ENCODE measurements at places on chromosomes 5 and 9. TPM values are rescaled to one million over a fixed set of nuclear protein-coding genes. Genes with fewer than 3 reads are reported as not detected.
A peak's percentile ranks its signal among the peaks of the same experiment; 100 is the strongest.

MLANA gene
- 0.05 TPM for total RNA-seq

THBS4 gene
- total RNA-seq = 0.28 TPM

CARD6 gene
- 2.5 TPM for total RNA-seq

LVRN gene
- total RNA-seq = 0.17 TPM

MYOT gene
- total RNA-seq = 1.3 TPM

SLC6A19 gene
- total RNA-seq = 1.5 TPM

SPAAR gene
- 2.4 TPM for total RNA-seq

PNPLA7 gene
- total RNA-seq = 0.75 TPM

KIF4B gene
- 0.17 TPM for total RNA-seq

FST gene
- total RNA-seq = 5.6 TPM

NEURL1B gene
- total RNA-seq = 4.8 TPM

BOD1 gene
- 16.0 TPM for total RNA-seq

PCDHA1 gene
- not detected for total RNA-seq

- H3K4me3 ChIP-seq = no peak overlapping the region
- DNase-seq = no peak
- H3K4me1 ChIP-seq = no peaks in the 10 kb centered on the region
These were observed 251.1 kb downstream of the BNC2 start for GRCh38 chr9:16619402-16619801.

- H3K36me3 ChIP-seq = no peaks in the 10 kb centered on the region
- no peak overlapping the region for H3K4me3 ChIP-seq
- no peaks in the 10 kb centered on the region for H3K4me1 ChIP-seq
- H3K27me3 ChIP-seq = no peaks in the 10 kb centered on the region
- no peak overlapping the region for H3K27ac ChIP-seq
These were observed 174.6 kb downstream of the GDNF start for GRCh38 chr5:37665272-37665671.

DNA sequence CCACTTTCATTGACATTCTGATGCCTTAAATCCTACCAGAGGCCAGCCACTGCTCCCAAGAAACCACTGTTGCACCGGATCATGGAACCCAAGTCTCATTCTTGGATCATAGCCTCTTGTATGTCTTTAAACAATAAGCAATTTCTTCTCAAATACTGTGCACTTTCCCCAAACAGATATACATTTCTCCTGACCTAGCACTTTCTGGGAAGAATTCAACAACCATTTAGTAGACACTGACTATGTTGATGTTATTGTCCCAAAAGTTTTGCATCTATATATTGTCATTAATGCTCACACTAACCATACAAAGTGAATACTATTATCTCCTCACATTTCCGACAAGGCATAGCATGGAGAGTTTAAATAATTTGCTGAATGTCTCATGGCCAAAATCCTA is 123.3 kb downstream of the GNAQ start:
- peaks cover 3% of the 10 kb centered on the region for H3K4me1 ChIP-seq
- H3K36me3 ChIP-seq = no peaks in the 10 kb centered on the region
- no peaks in the 10 kb centered on the region for H3K27me3 ChIP-seq
- H3K27ac ChIP-seq = no peak overlapping the region
- H3K4me3 ChIP-seq = no peak overlapping the region

DNA sequence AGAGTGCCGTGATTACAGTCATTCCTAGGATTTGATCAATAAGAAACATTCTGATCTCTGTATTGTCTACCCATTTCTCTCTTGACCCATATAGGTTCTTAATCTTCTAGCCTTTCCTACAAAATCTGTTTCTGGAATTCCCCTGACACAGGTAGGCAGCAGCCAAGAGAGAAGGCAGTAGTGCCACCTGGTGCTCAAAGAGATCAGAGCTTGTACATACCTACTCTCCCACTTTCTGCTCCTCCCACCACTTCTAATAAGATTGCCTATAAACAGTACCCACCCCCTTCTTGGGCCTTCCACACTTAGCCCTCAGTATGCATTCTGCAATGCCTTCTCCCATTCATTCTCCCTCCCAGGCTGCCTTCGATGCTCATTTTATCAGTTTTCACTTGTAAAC is 117.4 kb upstream of the RORB start:
- no peak overlapping the region for H3K4me3 ChIP-seq
- H3K36me3 ChIP-seq = no peaks in the 10 kb centered on the region
- no peak overlapping the region for H3K27ac ChIP-seq

GRCh38 chr5:129363991-129364390 is 96.1 kb upstream of the ADAMTS19 start:
- H3K27ac ChIP-seq = no peak overlapping the region
- no peaks in the 10 kb centered on the region for H3K4me1 ChIP-seq
- no peaks in the 10 kb centered on the region for H3K27me3 ChIP-seq
- no peak for DNase-seq

DNA sequence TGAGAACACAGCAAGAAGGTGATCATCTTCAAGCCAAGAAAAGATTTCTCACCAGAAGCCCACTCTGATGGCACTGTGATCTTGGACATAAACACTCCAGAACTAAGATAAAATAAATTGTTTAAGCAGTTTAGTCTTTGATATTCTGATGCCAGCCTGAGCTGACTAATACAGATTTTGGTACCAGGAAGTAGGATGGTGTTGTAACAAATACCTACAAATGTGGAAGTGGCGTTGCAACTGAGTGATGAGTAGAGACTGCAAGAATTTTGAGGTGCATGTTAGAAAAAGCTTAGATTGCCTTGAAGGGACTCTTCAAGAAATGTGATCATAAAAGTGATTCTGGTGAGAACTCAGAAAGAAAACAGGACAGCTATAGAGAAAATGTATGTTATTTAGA is 592.4 kb upstream of the DAB2 start:
- no peaks in the 10 kb centered on the region for H3K4me1 ChIP-seq
- no peak overlapping the region for H3K4me3 ChIP-seq
- no peak for DNase-seq
- no peak overlapping the region for H3K27ac ChIP-seq

GRCh38 chr9:121785673-121786542 is 134.5 kb downstream of the DAB2IP start:
- no peaks in the 10 kb centered on the region for H3K4me1 ChIP-seq
- H3K27ac ChIP-seq = no peak overlapping the region

DNA sequence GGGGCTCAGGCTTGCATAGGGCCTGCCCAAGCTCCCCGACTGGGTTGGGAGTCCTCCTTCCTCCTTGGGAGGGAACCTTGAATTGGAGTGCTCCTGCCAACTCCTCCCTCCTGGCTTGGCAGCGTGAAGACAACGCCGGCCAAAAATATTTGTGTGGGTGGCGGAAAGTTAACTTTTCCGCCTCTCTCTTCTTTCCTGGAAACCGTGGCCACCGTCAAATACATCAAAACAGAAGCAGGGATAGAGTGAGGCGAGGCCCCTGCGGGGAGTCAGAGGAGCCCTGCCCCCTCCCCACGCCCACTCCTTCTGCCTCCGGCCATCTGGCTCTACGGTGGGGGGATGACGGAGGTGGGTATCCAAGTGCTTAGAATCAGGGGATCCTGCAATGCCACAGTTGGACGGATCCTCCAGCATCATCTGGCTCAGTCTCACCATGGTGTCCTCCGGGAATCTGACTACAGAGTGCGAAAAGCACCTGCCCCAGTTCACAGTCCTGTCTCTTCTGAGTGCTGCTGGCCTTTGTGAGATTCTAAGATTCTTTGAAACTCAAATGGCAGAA is 25.2 kb upstream of the SYNPO start:
- no peaks in the 10 kb centered on the region for H3K27me3 ChIP-seq
- no peak for DNase-seq
- peaks cover 81% of the 10 kb centered on the region for H3K4me1 ChIP-seq
- H3K27ac ChIP-seq = peak overlapping the region; percentile 80
- H3K4me3 ChIP-seq = no peak overlapping the region

GRCh38 chr5:51273871-51274270 is 109.4 kb upstream of the ISL1 start:
- no peak overlapping the region for H3K27ac ChIP-seq
- H3K4me3 ChIP-seq = no peak overlapping the region
- no peak for DNase-seq

DNA sequence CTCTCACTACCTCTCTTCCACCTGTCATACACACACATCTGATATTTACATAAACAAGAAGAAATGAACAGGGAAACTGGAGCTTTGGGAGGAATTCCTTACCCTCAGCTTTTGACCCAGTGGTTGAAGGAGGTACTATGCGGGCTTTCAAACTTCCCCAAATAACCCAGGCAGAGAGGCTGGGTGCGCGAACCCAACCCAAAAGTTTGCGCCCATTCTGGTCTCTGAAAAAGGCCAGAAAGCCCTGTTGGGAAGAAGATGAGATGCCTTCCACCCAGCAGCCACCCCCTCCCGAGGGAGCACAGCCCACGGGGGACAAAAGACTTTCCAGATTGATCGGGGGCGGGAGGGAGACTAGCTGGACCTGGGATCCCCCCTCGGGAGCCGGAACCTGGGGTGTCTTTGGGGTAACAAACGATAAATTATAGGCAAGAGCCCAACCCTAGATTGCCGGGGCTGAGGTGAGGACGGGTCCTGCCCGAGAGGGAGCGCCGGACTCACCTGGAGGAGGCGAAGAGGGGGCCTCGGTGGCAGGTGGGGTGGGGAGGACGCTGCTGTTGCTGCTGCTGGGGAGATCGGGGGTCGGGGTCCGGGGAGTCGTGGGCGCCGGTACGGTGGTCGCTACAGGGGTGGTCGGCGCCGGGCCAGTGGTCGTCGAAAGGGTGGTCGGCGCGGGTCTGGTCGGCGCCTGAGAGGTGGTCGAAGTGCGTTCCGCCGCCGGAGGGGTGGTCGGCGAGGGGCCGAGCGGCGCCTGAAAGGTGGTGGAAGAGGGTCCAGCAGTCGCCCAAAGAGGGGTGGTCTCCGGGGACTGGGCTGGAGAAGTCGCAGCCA is 798 bp downstream of the MEGF9 start:
- no peaks in the 10 kb centered on the region for H3K36me3 ChIP-seq
- H3K27ac ChIP-seq = peak overlapping the region; percentile 87
- no peaks in the 10 kb centered on the region for H3K27me3 ChIP-seq
- DNase-seq = no peak

DNA sequence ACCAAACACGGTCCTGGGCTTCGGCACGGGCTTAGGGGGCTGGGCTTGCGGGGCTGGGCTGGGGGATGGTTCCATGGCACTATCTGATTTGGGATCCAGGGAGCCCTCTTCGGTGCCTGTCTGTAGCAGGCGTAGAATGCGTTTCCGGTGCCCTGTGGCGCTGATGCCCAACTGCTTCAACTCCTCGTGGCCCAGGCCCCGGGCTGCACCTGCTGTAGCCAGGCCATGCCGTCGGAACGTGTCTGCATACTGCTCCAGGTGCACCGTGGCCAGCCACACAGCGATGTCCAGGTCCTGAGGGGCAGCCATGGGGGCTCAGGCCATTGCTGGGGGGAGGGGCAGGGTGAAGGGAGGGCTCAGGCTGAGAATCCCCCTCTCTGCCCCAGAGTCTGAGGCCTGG is 1.9 kb downstream of the ARAP3 start:
- H3K27me3 ChIP-seq = no peaks in the 10 kb centered on the region
- H3K4me3 ChIP-seq = no peak overlapping the region
- no peak for DNase-seq

DNA sequence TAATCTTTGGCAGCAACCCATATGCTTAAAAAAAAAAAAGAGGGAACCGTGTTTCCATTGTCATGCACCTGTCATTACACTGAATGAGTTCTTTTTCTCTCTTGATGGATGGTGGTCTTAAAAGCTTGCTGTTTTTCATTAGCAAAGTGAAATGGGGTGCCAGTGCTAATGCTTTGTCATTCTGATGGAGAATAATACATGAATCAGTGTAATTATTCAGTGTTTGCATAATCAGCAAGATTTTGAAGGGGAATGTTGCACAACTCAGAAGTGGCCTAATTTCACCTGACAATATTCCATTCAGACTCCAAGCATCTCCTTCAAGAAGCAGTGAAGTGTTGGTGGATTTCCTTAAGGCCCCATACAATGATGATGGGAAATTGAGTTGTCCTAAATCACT is 38.1 kb downstream of the MAP1B start:
- no peak for DNase-seq
- H3K27ac ChIP-seq = no peak overlapping the region
- no peak overlapping the region for H3K4me3 ChIP-seq
- no peaks in the 10 kb centered on the region for H3K4me1 ChIP-seq

- no peak overlapping the region for H3K4me3 ChIP-seq
- H3K27ac ChIP-seq = no peak overlapping the region
- H3K27me3 ChIP-seq = no peaks in the 10 kb centered on the region
- H3K36me3 ChIP-seq = no peaks in the 10 kb centered on the region
These were observed 661.8 kb downstream of the DTWD2 start for GRCh38 chr5:118326481-118327045.

- no peak overlapping the region for H3K27ac ChIP-seq
- H3K4me1 ChIP-seq = peaks cover 6% of the 10 kb centered on the region
- DNase-seq = no peak
- no peak overlapping the region for H3K4me3 ChIP-seq
These were observed 46.4 kb downstream of the C5orf15 start for GRCh38 chr5:133921979-133922378.

GRCh38 chr9:79131824-79132377 is 439.9 kb upstream of the TLE4 start:
- H3K27ac ChIP-seq = no peak overlapping the region
- H3K4me1 ChIP-seq = no peaks in the 10 kb centered on the region
- peaks cover 3% of the 10 kb centered on the region for H3K27me3 ChIP-seq
- no peak for DNase-seq

GRCh38 chr5:16238018-16238417 is 58.4 kb upstream of the MARCHF11 start:
- H3K36me3 ChIP-seq = no peaks in the 10 kb centered on the region
- H3K4me3 ChIP-seq = no peak overlapping the region
- no peaks in the 10 kb centered on the region for H3K27me3 ChIP-seq
- no peak overlapping the region for H3K27ac ChIP-seq

DNA sequence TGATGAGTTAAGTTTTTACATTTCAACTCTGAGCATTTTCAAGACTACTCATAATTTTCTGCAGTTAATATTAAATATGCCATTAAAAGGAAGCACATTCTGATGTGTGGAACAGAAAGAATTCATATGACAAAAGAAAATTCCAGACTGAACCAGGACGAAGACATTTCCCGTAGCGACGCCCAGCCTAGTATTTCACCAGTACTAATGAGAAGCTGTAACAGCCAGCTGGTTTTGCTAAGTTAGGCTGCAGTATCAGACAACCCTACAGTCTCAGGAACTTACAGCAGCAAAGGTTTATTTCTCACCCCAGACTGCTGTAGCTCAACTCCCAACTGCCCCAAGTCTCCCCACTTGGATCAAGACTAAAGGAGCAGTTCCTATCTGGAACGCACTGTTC is 91.6 kb downstream of the TMEM174 start:
- no peak overlapping the region for H3K27ac ChIP-seq
- DNase-seq = no peak
- H3K4me3 ChIP-seq = no peak overlapping the region

DNA sequence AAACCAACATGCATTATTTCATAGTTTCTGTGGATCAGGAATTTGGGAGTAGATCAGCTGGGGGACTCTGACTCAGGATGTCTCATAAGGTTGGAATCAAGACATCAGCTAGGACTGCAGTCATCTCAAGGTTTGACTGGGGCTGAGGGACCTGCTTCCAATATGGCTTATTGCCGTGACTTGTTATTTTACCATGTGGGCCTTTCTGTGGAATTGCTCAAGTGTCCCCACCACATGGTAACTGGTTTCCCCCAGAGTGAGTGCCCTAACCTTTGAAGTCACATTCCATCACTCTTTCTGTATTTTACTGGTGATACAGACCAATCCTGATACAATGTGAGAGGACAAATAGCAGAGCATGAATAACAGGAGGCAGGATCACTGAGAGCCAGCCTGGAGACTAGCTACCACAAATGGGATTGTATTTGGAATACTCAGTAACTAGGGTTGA is 70.2 kb upstream of the ELL2 start:
- DNase-seq = no peak
- H3K27me3 ChIP-seq = no peaks in the 10 kb centered on the region
- H3K27ac ChIP-seq = no peak overlapping the region
- no peaks in the 10 kb centered on the region for H3K36me3 ChIP-seq
- no peak overlapping the region for H3K4me3 ChIP-seq
